Bronchial smooth muscle cell (primary cell): ENCODE measurements at places on chromosomes 5 and 9. TPM values are rescaled to one million over a fixed set of nuclear protein-coding genes. Genes with fewer than 3 reads are reported as not detected.

Gene TIMD4
- total RNA-seq = not detected in 2 replicates

Gene DAB2IP
- total RNA-seq = 4.4 and 11.1 TPM in 2 replicates

Gene FBP2
- not detected in 2 replicates for total RNA-seq

Gene SLC34A3
- total RNA-seq = not detected in 2 replicates

Gene SNX2
- 108 and 109 TPM in 2 replicates for total RNA-seq

Gene ZBTB26
- total RNA-seq = 2.1 and 2.5 TPM in 2 replicates

Gene SLC23A1
- not detected in 2 replicates for total RNA-seq

Gene GADD45G
- total RNA-seq = 0.32 and 3.3 TPM in 2 replicates

Gene DNAJC21
- total RNA-seq = 41.9 and 42.7 TPM in 2 replicates

Gene GPR150
- total RNA-seq = under 0.01 and 0.32 TPM in 2 replicates

Gene PCDHB3
- 0.16 and 0.52 TPM in 2 replicates for total RNA-seq

Gene PCAT7
- not detected in 2 replicates for total RNA-seq

Gene PAEP
- not detected in 2 replicates for total RNA-seq
